ENCODE measurements at places on chromosomes 16 and 17.

DNA sequence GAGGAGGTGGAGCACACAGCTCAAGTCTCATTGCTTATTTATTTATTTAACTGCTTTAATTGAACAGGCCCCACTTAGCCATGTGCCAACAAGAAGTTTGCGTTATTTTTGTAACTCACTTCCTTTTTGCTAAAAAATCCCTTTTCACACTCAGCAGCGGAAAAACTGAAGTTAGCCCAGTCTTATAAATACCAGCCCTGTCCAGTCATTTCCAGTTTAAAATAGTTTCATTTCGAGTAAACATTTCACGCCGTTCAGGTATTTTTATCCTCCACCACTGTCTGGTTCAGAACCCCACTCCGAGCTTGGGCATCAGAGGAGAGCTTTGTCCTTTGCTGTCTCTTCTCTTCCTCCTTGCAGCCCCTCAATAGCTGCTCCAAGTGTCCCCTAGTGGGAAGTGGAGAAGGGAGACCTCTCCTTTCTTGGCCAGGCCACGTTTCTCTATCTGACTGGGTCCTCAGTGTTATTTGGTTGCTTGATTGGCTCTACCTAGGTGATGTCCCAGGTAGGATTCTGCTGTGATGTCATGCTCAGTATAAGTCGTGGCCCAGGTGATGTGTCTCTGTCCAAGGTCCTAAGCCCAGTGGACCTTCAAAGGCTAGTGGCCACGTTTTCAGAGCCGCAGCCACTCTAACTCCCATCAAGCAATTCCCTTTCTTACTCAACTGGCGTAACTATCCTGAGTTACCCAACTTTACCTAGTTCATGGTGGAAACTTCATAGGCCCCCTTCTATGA is 53.0 kb upstream of the GAS7 start:
- no peak for DNase-seq

DNA sequence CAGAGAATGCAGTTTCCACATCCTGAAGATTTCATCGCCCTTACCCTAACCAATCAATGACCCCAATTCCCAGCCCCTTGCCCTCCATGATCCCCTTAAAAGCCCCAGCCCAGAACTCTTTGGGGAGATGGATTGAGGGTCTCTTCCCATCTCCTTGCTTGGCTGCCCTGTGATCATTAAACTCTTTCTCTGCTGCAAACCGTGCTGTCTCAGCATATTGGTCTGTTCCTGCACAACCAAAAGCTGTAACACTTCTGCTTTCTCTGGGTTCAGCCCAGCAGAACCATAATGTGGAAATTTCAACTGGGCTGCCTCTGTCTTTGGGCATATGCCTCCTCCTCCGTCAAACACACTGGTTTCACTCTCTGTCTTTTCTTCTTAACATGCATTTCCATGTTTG is 67.0 kb upstream of the NLRP1 start:
- no peak for DNase-seq

DNA sequence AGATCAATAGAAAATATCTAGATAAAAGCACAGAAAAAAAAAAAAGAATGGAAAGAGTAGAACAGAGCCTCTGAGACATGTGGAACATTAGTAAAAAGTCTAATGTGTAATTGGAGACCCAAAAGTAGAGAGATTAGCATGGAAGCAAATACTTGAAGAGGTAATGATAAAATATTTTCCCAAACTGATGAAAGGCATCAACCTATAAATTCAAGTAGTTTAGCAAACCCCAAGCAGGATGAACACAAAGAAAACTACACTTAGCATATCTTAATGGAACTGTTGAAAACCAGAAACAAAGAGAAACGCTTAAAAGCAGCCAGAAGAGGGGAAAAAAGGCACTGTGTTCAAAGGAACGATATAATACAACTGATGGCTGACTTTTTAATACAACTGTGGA is 16.4 kb downstream of the NF1 start:
- DNase-seq, result no peak

DNA sequence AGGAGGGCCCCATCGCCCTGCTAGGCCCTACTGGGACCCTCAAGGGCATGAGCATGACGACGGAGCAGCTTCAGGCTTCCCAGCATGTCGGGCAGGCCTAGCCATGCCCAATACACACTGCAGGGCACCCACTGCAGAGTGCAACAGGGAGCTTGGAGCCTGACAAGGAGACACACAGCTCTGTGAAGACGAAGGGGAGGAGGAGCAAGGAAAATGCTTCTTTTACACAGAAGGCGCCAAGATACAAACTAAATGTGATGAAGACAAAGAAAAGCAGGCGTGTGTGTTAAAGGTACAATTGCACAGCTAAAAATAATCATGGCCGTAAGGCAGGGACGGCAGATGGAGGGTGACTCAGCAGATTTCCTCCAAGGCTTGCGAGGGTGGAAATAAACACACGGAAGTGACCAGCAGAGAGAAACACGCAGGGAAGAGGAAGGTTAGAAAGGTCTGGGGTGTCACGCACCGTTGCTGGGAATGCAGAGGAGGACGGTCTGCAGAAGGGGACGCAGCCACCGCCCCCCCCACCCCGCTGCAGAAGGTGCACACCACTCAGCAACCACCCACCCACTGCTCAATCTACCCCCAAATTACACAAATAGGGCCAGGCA is 108.5 kb downstream of the ZNF778 start:
- peak; percentile 67 for DNase-seq

GRCh38 chr16:65024767-65025178 is 97.1 kb downstream of the CDH11 start:
- DNase-seq, result peak; percentile 45

DNA sequence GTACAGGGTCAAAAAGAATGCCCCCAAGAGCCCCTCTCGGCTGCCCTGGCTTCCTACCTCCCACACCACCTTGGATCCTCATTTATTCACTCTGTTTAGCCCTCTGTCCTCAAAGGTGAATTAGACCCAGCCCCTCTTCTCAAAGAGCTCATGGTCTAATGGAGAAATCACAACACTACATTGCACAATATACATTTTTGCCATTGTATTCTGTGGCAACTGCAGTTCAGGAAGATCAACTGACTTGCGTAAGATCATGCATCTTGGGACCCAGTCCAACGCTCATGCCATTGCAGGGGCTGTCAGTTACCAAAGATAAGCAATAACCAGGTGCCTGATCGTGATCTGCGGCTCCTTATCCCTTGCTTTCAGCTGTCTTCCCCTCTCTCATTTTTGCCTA is 1.4 kb downstream of the KRT38 start:
- DNase-seq, result no peak

GRCh38 chr17:75839942-75840798 is 4.0 kb downstream of the UNC13D start:
- no peak for DNase-seq

GRCh38 chr16:19704321-19705145 is 13.5 kb downstream of the KNOP1 start:
- DNase-seq, result peak; percentile 57

DNA sequence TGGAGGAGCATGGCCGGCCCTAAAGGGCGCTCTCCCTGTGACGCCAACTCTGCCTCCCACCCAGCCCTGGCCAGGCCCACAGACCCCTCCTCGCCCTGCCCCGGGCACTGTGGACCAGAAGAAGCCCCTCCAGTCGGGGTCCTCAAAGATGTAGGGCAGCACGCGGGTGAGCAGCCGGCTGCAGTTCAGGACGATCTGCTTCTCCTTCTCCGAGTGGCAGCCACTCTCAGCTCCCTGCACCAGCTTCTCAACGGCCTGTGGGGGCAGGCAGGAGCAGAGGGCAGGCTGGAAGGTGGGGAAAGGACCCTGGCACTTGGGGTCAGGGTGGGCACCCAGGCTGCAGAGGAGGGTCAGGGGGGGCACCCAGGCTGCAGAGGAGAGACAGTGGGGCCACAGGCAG is 8.9 kb downstream of the HID1 start:
- DNase-seq, result no peak

- DNase-seq, result no peak
Measured at GRCh38 chr17:610276-610675, 104.4 kb downstream of the VPS53 start.

DNA sequence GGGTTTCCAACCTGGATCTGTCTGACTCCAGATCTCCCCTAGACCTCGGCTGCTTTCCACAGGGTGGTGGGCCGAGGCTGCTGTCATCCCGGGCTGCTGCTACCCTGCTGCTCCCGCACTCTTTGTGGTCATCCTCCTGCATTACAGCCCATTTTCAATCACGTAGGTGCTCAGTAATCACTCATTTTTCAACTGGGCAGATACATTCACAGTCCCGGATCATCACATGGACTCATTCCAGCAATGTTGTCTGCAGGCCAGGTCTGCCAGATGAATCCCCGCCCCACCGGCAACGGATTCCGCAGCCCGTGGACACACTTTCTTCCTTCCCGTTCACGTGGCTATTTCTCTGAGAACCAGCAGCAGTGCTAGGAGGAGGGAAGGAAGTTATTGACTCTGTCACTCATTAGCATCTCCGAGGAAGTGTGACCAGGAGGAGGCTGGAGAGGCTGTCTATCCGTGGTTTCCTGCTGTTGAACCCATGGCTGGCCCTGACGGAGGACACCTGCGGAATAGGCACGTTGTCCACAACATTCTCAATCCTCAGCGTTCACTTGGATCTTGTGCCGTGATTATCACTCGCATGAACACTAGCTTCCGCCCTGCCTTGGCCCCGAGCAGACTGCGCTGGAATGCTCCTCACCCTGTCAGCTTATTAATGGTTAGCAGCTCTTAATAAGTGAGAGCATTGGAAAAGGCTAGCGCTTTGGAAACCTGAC is 14.7 kb upstream of the ZCCHC14 start:
- DNase-seq, result no peak

DNA sequence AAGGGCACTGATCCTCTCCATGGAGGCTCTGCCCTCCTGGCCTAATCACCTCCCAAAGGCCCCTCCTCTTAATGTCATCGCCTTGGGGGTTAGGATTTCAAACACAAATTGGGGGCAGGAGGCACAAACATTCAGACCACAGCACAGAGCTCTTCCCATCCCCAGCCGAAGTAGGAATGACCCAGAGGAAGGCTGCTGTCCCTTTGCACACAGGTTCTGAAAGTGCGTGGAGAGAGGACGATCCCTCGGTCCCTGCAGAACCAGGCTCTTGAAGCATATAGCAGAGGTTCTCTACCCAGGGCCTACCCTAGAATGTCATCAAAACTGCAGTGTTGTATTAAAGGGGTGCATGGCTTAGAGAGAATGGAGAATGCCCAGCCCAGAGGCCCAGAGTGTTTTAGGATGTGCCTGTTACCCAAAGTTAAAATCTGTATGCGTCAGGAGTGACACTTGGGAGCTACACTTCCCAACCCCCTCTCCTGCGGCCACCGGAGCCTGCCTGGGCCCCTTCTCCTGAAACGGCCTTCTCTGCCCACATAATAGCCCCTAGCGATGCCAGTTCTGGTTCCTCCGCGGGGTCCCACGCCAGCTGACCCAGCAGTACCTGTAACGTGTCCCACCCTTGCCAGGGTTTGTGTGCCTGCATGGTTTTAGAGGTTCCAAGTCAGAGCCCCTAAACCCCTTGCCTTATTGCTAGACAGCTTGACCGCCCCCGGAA is 159.5 kb upstream of the CACNG5 start:
- DNase-seq, result no peak

DNA sequence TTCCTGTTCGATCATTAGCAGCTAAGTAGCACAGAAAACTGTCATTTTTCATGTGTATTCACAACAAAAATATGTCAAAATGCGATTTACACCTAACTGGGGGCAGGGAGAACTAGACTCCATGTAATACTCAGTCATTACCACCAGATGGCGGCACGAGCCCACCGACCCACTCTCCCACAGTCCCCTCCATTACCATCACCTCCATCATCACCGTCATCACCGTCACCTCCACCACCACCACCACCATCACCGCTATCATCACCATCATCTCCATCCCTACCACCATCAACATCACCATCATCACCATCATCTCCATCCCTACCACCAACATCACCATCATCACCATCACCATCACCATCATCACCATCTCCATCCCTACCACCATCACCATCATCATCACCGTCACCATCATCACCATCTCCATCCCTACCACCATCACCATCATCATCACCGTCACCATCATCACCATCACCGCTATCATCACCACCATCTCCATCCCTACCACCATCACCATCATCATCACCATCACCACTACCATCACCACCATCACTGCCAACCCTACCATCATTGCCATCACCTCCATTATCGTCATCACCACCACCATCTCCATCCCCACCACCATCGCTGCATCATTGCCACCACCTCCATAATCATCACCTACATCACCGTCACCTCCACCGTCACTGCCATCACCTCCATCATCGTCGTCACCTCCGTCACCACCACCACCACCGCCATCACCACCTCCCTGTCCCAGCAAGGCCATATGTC is 14.4 kb downstream of the NDUFAF8 start:
- peak; percentile 42 for DNase-seq

DNA sequence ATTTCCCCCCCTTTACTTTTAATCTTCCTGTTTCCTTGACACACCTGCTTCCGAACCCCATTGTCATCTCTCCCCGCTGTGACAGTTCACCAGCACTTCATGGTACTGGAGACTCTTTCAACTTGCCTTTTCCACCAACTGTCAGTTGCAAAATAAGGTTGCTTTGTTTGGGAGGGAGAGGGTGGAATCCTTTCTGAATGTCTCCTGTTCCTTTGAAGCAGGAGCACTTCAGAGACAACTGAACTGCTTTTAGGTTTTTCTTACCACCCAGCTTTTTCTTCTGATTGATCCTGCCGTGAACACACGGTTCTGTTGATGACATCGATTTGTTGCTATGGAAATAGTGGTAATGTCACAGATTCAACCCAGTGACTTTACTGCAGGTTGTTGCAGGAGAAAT is 42.0 kb downstream of the RPA1 start:
- DNase-seq, result no peak

DNA sequence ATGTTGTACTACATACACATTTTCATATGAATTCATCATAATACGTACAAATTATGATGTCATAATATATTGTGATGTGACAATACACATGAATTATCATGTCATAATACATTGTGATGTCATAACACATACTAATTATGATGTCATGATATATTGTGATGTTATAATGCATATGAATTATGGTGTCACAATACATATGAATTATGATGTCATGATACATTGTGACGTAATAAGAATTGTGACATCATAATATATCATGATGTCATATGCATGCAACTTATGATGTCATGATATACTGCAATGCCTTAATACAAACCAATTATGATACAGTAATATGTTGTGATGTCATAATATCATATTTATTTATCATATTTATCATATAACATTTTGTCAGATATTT is 2074.3 kb downstream of the TP53TG3F start:
- no peak for DNase-seq

GRCh38 chr17:51279183-51279582 is 18.8 kb downstream of the UTP18 start:
- DNase-seq, result no peak

DNA sequence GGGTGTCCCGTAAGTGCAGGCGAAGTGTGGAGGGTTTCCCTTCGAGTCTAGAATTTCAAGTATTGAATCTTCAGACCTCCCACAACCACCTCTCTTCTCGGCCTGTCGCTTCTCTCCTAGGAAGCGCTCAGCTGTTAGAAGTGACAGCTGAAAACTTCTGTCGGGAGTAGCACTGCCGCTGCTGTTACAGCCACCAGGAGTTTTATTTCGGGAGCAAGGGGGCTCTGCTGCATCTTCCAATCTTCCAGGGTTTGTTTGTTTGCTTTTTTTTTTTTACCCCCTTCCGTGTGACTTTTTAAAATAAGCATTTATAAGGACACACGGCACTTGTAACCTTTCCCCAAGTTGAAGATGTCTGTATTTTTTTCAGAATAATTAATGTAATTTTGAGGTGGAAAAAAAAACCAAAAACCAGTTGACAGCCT is 767 bp downstream of the RPS6KB1 start:
- peak; percentile 6 for DNase-seq
